Activated T-cell treated with anti-CD3 and anti-CD28 coated beads for 24 hours (primary cell): ENCODE measurements at places on chromosomes 2 and 18.

GRCh38 chr2:2577407-2577831, 246.3 kb upstream of the MYT1L start:
- no peak for DNase-seq

GRCh38 chr2:102492006-102492405, 19.0 kb downstream of the SLC9A4 start:
- no peak for DNase-seq

- no peak for DNase-seq
Measured at GRCh38 chr2:54952978-54953456, 97.2 kb downstream of the RTN4 start.

- DNase-seq: no peak
Measured at GRCh38 chr18:76619621-76620315, 124.7 kb upstream of the ZNF516 start.

GRCh38 chr18:79309614-79310358, 85.9 kb upstream of the NFATC1 start:
- DNase-seq: no peak

DNA sequence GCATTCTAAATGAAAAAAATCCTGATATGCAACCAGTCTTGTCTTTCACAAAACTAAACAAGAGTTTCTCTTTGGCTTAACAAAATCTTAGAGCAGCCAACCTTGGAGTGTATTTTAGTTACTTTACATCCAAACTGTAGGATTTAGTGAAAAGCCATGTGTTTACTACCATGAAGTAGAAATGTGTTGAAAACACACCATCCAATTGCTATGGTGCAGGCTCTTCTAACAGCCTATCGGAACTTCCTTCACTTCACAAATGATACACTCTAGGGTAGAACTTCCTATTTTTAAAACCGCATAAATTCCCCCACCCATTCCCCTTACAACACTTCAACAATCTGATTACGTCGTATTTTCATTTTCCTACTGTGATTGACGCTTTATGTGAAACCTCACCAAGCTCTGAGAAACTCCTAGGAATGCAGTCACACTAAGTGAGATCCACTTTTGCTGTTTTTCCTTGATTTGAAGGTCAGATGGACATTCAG, 74.4 kb upstream of the MAP4K4 start:
- DNase-seq: no peak

DNA sequence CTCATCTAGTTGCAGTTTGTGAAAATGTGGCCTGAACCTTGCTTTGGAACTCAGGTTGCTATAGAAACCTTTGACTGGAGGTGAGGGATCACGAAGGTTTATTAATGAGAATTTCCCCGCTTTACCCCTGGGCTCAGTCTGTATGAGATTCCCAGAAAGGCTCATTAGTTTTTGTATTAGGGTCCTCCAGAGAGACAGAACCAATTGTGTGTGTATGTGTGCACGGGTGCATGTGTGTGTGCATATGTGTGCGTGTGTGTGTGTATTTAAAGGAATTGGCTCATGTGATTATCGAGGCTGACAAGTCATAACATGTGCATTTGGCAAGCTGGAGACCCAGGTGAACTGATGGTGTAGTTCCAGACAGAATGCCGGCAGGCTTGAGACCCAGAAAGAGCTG, 113.8 kb upstream of the DLX2 start:
- no peak for DNase-seq
